NB4 (cell line): ENCODE measurements at places on chromosomes 11 and 22.

DNA sequence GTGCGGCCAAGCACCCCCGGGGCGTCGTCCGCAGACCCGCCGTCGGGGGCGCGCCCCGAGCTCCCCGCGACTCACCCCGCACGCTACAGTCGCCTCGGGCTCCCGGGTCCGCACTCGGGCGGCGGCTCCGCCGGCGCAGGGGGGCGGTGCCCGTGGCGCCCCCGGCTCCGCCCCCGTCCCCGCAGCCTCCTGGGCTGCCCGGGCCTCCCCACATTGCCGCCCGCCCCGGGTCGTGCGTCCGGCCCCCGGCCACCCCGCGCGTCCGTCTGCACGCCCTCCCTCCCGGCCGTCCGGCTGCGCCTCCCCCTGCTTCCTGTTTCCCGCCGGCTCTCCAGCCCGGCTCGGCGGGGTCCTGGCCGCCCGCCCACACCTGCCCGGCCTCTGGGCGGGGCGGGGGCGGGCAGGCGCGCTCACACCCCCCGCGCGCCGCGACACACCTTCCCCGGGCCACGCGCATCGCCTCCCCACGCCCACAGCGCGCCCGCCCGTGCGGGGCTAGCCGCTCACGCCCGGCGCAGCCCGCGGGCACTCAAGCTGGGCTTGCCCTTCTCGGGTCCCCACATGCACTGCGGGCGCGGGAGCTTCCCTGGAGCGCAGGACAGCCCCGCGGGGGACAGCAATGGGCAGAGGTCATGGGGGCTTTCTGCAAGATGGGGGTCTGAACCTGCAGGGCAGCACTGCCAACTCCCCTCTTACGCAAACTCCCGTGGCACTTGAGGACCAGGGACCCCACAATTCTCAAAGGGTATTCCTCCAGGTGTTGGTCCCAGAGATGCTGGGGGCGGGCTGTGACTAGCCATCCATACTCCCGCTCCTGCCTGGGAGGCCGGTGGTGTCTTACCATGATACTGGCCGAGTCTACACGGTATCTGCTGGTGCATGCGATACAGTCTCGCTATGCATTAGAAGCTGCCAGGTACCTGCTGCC, at the start of gene CARD10:
Gene CARD10 (minus strand): TSS at position 148 of the 928 bp plus-strand sequence. CDS start 215 bp downstream, outside the sequence.
- DNase-seq, result peak; percentile 61

- DNase-seq, result no peak
Observed at GRCh38 chr22:44809456-44809855, 57.1 kb downstream of the ARHGAP8 start.

DNA sequence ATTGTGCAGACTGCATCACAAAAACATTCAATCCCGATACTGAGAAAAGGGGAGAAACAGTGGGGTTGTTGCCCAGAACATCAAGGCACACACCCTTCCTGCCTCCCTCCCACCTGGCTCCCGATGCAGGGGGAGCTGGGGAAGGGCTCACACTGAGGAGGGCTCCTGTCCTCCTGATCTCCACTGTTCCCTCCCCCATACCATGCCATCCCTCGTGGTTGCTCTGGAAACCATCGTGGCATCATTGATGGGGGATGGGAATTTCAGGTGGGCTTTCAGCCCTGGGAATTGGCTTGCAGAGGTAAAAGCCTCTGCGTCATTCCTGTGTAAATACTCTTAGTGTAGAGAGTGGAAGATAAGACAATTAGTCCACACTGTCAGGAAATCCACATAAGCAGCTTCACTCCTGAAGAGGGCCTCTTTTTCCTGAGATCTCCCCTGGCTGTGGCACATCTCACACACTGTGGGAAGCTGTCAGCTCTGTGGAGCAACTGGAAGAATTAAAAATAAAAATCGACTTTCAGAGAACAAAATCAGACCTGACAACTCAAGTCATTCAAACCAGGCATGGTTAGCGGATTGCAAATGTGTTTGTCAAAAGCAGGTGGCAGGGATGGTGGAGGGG, 176.0 kb downstream of the CHST1 start:
- DNase-seq, result no peak

DNA sequence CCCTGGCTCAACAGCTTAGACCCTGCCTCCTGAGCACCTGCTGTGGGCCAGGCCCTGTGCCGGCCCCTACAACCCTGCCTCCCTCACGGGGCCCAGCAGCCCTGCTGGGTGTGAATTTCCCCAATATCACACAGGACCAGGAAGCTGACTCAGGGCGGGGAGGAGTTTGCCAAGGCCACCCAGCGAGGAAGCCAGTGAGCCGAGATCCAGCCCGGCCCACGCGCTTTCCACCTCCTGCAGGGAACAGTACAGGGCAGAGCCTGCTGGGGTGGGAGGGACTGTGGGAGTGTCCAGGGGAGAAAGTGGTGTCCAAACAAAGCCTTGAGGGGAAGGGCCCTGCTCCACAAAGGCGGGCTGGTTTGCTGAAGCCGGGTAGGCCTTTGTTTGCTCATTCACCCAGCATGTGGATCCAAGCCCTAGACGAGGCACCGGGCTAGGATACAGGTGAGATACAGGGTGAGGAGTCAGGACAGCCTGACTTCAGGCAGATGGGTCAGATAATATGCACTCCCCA, 26.8 kb downstream of the RPL3 start:
- DNase-seq, result peak; percentile 93

- peak; percentile 45 for DNase-seq
Observed at GRCh38 chr11:60242740-60243239, at the start of gene MS4A4E. MS4A4E (minus strand) TSS chr11:60243137; CDS start chr11:60230055, 13,082 bp downstream.

- DNase-seq, result no peak
Observed at GRCh38 chr11:45285930-45286632, at the start of gene SYT13. SYT13 (minus strand) TSS chr11:45286341; CDS start chr11:45286207, 134 bp downstream.

DNA sequence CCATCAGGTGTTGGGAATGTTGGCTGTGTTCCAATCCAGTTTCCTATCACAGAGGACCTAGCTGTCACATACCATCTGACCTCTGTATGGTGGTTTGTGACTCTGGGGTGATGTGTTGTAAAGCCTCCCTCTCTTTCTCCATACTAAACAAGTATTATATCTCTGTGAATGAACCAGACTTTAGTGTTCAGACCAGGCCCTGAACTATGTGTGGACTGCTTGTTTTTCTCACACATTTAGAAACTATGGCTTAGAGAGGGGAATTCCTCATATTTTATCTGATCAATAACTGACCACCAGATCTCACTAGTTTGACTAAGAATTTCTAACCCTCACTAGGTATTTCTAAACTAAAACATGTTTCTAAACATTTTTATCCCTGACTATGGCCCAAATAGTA, 17.5 kb downstream of the NCR3LG1 start:
- DNase-seq, result no peak

- DNase-seq, result no peak
Observed at GRCh38 chr11:115578275-115578674, 74.1 kb upstream of the CADM1 start.

- no peak for DNase-seq
Observed at GRCh38 chr11:134528453-134528852, 116.4 kb upstream of the B3GAT1 start.

DNA sequence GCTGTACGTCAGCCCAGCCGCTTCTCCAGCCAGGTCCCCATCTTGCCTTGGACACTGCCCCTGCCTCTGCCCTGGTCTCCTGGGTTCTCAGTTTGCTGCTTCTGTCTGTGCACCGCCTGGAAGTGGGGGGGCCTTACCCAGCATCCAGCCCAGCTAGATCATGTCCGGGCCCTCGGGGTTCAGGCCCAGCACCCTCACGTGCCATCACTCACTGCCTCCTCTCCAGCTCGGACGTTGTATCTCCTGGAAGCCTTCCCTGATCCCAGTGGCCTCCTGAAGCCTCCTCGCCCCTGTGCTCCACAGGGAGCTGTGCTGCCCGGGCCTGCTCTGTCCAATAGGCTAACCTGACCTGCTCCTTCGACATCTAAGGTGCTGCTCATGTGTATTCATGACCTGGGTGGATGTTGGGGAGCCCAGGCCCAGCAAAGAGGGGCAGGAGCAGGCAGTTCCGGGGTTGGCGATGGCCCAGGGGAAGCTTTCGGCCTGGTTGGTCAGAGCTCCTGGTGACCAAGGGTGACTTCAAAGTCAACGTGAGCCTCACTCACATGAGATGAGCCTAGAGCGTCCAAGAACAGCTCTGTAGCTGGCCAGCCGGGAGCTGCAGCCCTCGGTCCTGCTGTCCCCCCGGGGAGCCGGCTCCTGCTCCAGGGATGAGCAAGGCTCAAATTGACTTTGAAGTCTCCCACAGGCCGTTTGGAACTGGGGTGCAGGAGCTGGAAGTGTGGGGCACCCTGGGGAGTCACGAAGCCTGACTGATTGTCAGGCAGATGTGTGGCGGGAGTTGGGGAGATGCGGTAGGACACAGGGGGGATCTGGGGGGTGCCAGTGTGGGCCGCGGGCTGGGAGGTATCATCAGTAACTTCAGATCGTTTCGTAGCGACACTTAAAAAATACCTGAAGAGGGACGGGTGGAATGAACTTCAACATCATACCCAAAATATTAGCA, 5.2 kb upstream of the ASCL2 start:
- no peak for DNase-seq

DNA sequence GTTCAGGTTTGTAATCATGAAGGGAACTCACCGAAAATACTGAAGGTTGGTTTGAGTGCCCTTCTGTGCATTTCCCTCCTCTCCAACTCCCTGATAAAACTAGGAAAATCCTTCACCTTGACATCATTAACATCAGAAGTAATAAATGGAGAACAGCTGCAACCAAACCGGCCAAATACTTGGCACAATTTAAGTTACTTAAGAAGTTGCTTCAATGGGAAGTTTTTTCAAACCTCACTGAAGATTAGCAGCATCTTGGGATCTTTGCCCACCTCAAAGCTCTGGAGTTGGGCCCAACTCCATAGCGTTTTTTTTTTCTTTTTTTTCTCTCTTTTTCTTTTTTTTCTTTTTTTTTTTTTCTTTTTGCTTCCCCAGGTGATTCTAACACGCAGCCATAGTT, 784.8 kb downstream of the KCNA4 start:
- DNase-seq, result no peak

- no peak for DNase-seq
Observed at GRCh38 chr22:49781289-49781782, 46.3 kb downstream of the BRD1 start.

GRCh38 chr11:61971248-61972111, 4.0 kb upstream of the FTH1 start:
- peak; percentile 99 for DNase-seq

GRCh38 chr11:65424205-65425104, 1.9 kb downstream of the NEAT1 start:
- DNase-seq, result peak; percentile 53

DNA sequence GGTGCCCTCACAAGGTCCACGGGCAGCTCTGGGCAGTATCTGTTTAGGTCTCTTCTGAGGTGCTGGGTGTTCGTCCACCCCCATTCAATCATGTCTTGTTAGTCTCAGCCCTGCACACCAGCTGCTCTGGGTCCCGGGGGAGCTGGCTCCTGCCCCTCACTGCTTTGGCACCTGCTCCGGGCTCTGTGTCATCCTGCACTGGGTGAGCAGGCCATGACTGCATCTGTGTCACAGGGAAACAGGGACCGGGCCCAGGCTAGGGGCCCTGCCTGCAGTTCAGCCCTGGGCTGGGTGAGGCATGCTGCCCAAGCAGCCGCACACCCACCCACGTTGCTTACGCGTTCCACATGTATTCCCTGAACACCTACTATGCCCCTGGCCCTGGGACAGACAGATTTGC, 43.9 kb downstream of the ELFN2 start:
- DNase-seq, result no peak

DNA sequence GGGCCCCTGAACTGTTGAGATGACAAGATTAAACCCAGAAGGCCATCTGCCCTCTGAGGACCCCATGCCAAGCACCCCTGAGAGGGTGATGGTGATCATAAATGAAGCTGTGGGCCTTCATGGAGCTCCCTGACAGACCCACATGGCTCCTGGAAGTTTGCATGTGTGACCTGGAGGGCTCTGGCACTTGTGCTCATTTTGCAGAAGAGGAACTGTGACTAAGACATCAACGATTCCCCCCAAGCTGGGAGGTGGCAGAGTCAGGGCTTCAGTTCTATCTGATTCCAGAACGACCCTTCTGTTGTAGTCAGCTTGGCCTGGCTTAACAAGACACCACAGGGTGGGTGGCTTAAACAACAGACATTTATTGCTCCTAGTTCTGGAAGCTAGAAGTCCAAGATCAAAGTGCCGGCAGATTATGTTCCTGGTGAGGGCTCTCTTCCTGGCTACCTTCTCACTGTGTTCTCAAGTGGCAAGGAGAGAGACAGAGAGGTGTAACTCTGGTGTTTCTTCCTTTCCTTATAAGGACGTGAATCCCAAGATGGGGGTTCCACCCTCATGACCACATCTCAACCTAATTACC, 46.4 kb upstream of the CD82 start:
- peak; percentile 18 for DNase-seq

DNA sequence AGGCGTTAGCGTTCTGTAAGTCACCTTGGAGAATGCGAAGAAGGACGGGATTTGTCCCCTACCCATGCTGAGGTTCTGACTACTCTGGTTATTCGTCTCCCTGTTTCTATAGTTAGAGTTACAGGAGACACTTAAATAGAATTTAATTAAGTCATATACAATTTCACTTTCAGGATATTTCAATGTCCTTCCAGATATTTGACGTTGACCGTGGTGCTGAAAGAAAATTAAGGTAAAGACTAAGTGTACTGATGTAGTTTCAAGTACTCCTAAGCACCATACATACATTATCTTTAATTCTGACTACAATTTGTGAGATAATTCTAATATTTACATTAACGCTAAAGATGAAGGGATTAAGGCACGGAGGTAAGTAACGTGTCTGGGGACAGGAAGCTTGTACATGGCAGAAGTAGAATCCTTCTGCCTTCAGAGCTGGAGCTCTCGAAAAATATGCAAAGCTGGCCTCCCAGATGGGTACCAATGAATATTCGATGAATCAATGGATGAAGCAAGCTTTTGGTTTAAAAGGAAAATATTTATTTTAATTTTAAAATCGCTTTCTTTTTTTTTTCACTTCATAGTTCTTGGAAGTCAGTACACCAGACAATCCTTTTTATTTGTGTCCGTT, 539 bp upstream of the SLC36A4 start:
- DNase-seq, result no peak

GRCh38 chr11:125505492-125506080, 9.5 kb upstream of the FEZ1 start:
- DNase-seq, result no peak

GRCh38 chr11:22192289-22192641, 620 bp upstream of the ANO5 start:
- no peak for DNase-seq

GRCh38 chr11:35107861-35108260, 31.1 kb upstream of the CD44 start:
- peak; percentile 70 for DNase-seq
